ENCODE measurements at places on chromosomes 6 and 20.

- DNase-seq, result no peak
Observed at GRCh38 chr6:139973669-139974344, 599.4 kb upstream of the CITED2 start.

GRCh38 chr20:46388937-46389336, 17.5 kb downstream of the ELMO2 start:
- DNase-seq, result no peak

DNA sequence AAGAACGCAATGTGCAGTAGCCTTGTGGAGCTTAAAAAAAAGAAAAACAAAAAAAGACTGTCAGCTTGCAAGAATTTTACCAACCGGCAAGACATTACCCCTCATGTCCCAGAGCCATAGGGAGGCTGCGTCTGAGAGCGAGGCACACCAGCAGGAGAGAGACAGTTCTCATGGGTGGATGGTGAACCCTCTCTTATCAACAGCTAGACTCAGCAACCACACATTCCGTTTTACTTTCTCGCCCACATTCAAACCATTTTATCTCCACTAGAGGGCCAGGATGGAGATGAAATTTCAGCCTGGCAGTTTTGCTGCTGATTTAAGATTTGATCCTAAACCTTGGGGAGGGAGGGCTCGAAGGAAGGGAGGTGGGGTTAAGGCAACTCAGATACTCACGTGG, 247.0 kb downstream of the ATXN1 start:
- DNase-seq, result no peak

DNA sequence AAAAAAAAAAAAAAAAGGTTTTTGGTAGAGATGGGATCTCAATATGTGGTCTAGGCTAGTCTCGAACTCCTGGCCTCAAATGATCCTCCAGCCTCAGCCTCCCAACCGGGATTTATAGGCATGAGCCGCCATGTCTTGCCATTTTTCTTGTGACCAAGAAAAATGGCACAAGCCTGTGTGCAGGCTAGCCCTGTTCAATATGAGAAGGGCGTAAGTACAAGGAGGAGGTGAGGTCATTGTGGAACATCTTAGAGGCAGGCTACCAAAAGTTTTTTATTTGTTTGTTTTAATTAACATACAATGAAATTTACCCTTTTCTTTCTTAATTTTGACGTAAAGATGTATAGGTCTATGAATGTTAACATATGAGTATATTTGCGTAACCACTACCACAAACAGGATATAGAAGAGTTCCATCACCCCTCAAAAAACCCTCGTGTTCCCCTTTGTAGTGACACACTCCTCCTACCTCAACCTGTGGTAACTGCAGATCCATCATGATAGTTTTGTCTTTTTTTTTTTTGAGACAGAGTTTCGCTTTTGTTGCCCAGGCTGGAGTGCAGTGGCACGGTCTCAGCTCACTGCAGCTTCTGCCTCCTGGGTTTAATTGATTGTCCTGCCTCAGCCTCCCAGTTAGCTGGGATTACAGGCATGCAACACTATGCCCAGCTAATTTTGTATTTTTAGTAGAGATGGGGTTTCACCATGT, 28.3 kb upstream of the KIF3B start:
- DNase-seq, result no peak

DNA sequence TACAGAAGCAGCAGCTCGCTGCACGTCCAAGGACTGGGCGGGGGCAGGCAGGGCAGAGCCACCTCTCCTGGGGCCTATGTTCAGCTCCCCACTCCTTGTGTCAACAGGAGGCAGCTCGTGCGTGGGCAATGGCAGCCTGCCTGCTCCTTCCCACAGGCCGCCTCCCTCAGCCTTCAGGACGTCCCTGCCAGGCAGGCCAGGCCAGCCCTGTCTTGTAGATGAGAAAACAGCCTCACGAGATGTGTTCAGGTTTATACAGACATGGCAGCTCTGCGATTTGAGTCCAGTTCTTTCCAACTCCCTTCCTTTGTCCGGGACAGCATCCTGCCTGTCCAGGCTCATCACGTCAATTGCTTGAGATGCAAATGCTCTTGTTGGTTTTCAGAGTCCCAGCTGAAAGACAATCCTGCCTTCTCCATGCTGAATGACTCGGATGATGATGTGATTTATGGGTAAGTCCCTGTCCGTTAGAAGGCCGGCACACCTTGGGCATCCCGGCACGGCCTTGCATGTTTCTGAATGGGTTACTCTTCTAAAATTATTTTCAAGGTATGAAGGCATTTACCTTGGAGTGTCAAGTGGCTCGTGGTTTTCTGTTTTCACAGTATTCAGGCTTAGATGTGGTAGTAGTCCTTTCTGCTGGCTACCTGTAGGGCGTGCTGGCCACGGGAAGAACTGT, 13.5 kb downstream of the DYNLT1 start:
- no peak for DNase-seq

All from cortex of kidney (tissue), 1 donor.